ENCODE measurements at places on chromosomes 6 and 20.

- DNase-seq: no peak
Observed at GRCh38 chr6:159249128-159249527, 79.9 kb downstream of the FNDC1 start.

- DNase-seq: no peak
Observed at GRCh38 chr6:71509191-71510005, 220.8 kb downstream of the OGFRL1 start.

DNA sequence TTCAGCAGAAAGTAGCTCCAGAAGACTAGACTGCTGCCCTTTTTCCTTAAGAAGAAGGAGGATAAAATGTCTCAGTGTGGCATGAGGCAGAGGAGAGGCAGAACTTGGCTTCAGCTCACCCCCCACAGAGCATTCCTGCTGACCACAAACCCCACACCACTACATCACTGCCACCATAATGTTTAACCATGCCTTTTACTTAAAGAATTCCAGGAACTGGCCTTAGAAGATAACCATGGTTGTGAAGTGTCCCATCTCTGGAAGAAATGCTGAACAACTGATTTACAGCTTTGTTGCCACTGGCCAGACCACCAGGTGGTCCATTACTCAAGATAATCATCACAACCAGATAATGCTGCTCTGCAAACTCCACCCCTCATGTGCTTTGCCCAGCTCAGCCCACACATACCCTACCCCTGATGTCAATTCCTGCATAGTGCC lies 154.1 kb downstream of the CD24 start:
- DNase-seq: no peak

DNA sequence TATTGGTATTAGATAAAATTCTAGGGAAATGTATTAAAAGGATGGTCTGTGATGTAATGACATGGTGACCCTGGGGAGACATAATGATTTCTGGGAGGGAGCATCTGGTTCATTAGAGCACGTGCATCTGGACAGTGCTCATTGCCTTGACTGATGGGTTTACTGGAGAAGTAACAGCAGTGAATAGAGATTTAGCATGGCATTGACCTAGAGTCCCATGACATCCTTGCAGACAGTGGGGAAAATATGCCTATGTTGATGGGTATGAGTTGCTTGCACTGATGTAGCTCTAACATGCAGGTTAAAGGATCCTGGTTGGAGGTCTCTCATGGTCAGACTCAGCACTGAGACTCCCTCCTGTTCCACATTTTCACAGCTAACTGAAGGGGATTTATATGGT lies 164.1 kb upstream of the OLIG3 start:
- DNase-seq: no peak

DNA sequence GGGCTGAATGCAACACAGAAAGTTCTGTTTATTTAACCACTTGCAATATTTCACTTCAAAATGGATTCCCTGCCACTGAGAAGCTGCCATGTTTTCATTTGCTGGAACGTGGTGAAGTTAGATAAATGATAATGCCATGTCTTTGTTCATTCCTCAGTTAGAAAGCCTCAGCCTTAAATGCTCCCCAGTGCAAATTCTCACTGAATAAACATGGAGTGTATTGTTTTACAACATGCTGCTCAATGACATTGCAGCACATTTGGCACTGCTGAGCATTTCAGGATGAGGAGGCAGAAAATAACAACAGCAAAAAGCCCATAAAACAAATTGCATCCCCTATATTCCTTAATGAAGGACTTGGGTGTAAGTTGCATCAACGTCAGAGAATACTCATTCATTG lies 913.8 kb upstream of the FLRT3 start:
- no peak for DNase-seq

All from SIG-M5 (cell line).